Posterior cingulate gyrus (tissue), 11 donors: ENCODE measurements at places on chromosomes 3 and 15.

- DNase-seq = peak; percentile 53
Measured at GRCh38 chr3:171776411-171776810, 33.9 kb downstream of the PLD1 start.

- no peak for DNase-seq
Measured at GRCh38 chr3:116971531-116971930, 262.0 kb downstream of the TUSC7 start.

DNA sequence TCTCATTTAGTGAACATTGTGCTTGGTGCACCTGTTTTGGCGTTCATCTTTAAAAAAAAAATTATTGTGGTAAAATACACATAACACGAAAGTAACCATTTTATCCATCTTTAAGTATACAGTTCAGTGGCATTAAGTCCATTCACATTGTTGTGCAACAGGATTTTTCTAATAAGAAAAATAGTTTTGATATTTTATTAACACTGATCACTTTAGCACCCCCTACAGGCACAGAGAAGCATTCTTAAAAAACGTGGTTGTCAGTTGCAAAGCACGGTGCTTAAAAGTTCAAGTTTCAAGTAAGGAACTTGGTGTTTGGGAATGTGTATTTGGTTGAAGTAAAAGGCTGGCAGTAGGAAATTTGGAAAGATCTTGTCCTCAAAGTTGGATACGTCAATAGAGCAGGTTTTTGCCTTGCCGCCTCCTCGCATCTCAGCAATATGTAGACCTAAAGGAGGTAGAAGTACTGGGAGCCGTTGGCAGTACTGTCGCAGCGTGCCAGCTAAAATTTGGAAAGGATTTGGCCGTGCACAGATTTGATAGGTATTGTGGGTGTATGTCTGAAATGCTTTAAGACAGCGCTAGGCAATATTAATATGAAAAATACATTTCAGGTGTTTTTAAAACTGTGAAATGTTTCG is 110.4 kb downstream of the LRRC28 start:
- DNase-seq = no peak

- DNase-seq = no peak
Measured at GRCh38 chr3:187093320-187093719, 46.0 kb downstream of the RPL39L start.

GRCh38 chr3:168865022-168865551 is 769.4 kb upstream of the GOLIM4 start:
- no peak for DNase-seq

DNA sequence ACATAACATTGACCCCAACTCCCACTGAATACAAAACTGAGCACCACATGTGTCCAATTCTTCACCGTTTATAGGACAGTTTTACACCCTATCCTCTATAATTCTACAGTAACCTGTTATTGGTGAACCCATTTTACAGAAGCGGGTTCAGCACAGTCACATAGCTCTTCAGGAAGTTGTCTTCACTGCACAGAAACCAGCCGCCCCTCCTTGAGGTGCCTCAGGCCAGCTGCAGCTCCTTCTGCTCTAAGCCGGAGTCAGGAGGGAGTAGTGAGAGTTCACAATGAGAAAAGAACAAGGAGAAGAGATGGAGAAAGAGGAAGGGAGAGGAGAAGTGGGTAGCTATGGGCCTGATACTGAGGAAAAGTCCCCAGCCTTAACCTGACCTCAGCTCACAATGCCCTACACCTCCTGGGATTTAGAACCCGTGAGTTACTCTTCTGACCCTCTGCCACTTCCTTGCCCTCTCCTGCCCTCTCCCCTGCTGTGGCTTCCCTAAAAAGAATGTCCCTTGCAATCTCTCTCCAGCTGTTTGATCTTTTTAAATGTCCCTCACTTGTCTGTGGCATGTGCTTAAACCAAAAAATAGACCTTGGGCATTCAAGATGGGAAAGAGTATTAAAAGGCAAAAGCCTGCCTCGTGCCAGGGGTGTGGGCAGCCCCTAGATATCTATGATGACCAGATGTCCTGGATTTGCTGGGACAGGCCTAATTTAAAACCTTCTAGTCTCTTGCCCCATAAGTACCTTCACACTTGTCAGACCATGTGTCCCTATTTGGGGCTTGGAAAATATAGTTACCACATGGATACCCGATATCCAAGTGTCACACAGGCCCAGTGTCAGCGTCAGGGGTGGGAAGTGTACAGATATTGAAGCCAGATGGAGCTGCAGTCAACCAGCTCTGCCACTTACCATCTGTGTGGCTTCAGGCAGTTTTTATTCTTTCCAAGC is 71.3 kb upstream of the HES1 start:
- no peak for DNase-seq

DNA sequence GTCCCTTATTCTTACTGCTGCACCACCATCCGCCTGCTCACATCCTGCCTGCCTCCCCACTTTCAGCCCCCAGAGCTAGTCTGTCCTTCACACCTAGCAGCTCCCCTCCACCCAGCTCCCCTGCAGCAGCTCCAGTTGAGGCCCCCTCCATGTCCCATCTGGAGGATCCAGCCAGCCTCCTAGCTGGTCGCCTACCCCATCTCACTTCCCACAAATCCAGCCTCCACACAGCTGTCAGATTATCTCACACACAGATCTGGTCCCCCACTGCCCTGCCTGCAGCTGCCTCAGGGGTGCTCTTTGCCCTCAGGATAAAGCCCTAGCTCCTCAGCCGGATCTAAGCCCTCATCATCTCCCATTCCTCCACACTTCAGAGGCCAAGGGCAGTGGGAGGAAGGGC is 8.8 kb upstream of the SEMA7A start:
- DNase-seq = peak; percentile 86

DNA sequence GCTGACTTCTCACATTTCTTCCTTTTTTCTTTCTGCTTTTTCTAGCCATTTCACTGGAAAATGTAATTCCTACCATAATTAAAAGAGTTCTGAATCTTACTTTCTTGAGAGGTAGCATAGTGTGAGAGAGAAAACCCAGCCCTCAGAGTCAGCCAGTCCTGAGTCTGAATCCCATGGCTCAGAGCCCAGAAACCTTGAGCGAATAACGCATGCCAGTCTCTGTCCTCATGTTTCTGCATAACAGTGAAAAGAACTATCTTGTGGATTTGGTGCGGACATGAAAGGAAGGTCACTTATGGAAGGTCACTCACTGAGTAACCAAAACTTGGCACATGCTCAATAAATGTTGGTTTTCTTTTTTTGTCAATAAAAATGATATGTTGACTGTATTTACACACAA is 29.3 kb upstream of the SLCO3A1 start:
- no peak for DNase-seq

DNA sequence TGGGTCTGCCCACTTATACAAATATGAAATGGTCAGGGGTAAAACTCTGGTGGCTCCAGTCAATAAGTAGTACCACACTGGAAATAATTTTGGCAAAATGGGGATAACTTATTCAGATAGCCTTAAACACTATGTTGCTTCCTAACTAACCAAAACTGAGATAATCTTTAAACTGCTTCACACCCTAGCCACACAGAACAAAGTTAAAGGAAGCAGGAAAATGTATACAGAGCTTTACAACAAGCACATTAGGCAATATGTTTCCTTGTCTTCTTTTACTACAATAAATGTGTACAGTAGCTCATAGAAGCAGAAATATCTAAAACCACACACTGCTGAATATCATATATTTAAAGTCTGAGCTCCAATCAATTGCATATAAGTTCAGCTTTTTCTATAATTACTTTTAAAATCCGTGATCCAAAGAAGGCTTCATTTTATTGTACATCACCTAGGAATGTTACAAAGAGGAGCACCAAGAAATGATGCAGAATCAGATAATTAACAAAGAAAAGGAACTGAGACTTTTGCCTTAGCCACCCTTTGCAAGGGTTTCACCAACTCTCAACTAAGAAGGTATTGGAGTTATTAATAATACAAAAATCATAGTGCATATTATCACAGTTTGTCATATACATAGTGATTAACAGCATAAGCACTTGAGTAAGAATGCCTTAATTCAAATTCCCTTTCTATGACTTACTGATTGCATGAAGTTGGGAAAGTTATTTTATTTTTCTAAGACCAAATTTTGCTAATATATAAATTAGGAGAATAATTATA is 9.2 kb upstream of the SSR3 start:
- DNase-seq = no peak

- DNase-seq = no peak
Measured at GRCh38 chr3:10502185-10502880, 3.1 kb downstream of the ATP2B2 start.

DNA sequence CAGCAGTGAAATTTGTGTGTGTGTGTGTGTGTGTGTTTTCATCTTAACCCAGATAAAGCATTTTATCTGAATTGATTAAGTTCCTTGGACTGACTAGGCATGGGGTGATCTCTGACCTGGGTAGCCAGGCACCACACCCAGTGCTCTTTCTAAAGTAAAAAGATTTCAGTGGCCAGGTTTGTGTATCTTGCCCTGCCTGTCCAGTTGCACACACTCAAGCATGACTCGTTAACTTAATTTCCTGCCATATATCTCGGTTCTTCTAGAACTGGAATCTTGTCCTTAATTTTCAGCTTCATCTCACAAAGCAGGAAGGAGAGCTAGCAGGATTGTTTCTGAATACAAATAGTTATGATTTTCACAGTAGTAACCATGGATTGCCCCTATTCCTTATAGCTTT is 17.0 kb downstream of the TM4SF18 start:
- DNase-seq = no peak

DNA sequence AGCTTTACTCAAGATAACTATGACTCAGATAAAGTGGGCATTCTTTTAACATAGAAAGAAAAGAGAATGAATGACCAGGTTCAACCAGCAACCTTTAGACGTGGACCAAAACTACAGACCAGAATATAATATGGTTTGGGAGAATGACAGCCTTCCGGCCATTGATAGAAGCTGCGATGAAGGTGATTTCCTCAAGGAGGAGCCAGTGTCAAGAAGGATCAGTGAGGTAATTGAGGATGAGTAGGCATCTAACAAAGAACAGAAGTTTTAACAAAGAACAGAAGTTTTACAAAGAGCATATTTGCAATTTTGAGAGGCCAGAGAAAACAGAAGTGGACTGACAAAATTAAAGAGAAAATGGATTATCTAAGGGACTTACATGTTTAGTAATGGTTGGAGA is 289.0 kb upstream of the AGTR1 start:
- no peak for DNase-seq

GRCh38 chr3:167976516-167977361 is 119.0 kb downstream of the GOLIM4 start:
- DNase-seq = no peak

DNA sequence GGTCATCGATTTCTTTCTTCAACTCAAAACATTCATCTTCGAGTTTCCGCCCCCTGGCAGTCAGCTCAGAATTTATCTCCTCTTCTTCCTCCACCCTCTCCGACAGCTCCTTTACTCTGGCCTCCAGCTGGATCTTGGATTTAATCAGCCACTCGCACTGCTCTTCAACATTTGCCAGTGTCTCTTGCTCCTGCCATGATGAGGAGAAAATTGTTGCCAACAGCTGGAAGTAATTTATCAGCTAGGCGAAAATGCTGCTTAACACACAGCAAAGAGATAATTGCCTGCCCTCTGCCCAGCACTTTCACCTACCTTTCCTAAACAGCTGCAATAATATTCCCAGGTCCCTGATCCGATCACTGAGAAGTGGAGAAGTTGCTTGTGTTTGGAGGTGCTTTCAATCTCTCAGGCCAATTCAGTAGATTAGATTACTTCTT is 69.3 kb downstream of the MYH15 start:
- no peak for DNase-seq

- DNase-seq = no peak
Measured at GRCh38 chr15:90463381-90463780, 66.3 kb upstream of the CRTC3 start.

DNA sequence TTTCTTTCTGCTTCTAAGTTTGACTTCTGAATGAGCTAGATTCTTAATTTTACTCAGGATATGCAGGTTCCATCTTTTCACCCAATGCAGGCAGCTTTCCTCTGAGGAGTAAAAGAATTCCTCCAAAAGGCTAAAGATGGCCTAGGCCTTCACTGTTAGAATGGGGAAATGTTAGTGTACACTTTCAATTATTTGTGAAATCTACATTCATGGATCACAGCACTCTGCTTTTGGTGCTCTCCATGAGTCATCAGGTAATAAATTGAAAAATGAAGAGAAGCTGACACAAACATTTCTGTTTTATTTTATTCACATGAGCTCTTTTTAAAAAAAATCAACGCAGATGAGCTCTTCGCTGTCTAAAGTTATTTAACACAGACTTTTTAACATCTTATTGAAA is 502.5 kb upstream of the GOLIM4 start:
- DNase-seq = no peak

DNA sequence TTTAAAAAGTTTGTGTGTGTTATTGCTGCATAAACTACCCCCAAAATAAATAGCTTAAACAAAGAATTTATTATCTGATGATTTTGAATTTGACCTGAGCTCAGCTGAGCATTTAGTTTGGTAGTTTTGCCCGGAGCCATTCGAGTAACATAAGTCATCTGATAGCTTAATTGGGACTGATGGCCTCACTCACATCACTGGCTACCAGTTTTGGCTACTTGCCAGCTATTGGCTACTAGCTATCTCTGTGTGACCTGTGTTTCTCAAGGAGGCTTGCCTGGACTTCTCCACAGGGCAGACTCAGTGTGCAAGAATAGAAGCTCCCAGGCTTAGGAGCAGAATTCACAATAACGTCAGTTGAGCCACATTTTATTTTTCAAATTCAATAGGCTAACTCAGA is 9.0 kb downstream of the CNTN3 start:
- DNase-seq = no peak

DNA sequence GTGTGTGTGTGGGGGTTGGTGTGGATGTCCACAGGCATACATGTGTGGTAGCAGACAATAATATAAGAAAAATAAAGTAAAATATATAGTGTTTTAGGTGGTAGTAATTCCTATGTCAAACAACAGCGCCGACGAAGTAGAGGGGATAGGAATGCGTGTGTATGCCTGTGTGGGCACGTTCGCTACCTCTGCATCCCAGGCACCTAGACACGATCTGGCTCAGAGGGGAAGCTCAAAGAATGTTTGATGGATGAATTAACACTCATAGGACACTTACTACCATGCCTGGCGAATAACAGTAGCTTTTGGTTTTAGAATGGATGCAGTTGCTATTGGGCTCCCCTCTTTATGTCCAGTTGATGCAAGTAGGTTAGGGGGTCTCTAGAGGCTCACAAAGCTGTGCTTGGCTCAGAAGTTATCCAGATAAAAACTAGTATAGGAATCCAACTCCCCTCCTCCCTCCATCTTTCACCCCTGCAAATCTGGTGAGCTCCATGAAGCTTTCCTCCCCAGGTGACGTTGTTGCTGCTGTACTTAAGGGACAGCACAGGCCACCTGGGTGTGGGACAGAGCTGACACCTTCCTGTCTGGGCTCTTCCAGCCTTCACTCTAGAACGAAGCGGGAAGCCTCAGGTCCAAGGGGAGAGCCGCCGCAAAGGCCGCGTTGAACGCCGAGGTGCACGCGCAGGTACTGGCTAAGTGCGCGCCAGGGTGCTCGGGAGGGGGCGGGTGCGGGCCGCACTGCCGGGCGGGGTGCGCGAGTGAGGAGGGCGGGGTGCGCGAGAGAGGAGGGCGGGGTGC is 192.6 kb upstream of the LYSMD4 start:
- peak; percentile 87 for DNase-seq

DNA sequence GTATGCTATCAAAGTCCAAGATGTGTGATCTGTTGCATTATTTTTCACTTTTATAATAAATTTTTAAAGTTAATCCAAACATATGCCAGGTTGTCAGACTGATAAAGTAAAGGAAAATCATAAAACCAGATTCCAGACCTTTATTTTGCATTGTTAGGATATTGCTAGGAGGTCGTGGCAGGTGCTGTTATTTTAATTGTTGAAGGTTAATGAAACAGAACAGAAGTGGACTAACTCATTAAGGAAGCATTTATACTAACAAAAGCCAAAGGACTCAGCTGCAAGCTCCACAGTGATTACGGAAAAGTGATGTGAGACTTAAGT is 63.1 kb downstream of the DCLK3 start:
- no peak for DNase-seq

GRCh38 chr15:70093481-70094319 is 4.0 kb downstream of the TLE3 start:
- no peak for DNase-seq
